ENCODE measurements at places on chromosomes 3 and 15. TPM values are rescaled to one million over a fixed set of nuclear protein-coding genes. Genes with fewer than 3 reads are reported as not detected.

Gene MEIS2
- polyA plus RNA-seq = 5.6 TPM

GRCh38 chr3:150878996-150879575, 26.2 kb downstream of the MINDY4B start:
- no peaks in the 10 kb centered on the region for H3K27me3 ChIP-seq
- no peaks in the 10 kb centered on the region for H3K36me3 ChIP-seq
- peak; percentile 27 for DNase-seq
- H3K27ac ChIP-seq = no peak overlapping the region

- no peaks in the 10 kb centered on the region for H3K4me1 ChIP-seq
- no peaks in the 10 kb centered on the region for H3K36me3 ChIP-seq
- H3K27me3 ChIP-seq = no peaks in the 10 kb centered on the region
- H3K4me3 ChIP-seq = no peak overlapping the region
Observed at GRCh38 chr3:116263842-116264545, 181.3 kb downstream of the LSAMP start.

Gene SUSD5
- 0.30 TPM for polyA plus RNA-seq

Gene ITPKA
- polyA plus RNA-seq = 0.57 TPM

GRCh38 chr3:172690936-172691335, 19.9 kb downstream of the NCEH1 start:
- DNase-seq = no peak
- H3K4me3 ChIP-seq = no peak overlapping the region
- no peak overlapping the region for H3K27ac ChIP-seq
- no peaks in the 10 kb centered on the region for H3K27me3 ChIP-seq
- no peaks in the 10 kb centered on the region for H3K36me3 ChIP-seq
- H3K4me1 ChIP-seq = no peaks in the 10 kb centered on the region

Gene GABPB1
- polyA plus RNA-seq = 12.9 TPM

Gene RAB6B
- 1.8 TPM for polyA plus RNA-seq

Gene NR2E3
- 0.33 TPM for polyA plus RNA-seq

DNA sequence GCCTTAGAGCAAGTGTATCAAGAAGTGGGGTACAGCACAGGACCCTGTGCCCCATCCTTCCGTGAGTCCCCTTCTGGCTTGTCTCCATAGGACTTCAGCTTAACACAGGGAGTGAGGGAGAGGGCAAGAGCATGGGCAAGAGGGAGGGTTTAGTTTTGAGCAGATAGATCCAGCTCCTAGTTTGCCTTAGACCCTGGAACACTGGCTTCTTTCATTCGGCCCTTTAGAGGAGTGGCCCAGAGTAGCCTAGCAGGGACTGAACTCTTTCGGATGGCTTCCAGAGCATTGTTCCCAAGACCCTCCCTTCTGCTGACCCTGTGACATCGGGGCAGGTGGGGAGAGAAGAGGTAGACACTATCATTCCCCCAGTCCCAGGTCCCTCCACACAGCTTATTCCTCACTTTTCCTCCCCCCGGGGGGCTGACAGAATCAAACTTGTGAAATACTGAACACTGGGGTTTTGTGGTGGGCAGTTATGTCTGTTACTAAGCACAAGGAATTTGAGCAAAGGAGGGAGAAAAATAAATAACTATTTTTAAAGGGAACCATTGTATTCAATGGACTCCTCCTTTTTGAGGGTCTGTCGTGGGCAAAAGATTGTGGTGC, 289.6 kb upstream of the C2CD4B start:
- no peak for DNase-seq
- peaks cover 2% of the 10 kb centered on the region for H3K36me3 ChIP-seq
- no peak overlapping the region for H3K4me3 ChIP-seq
- H3K4me1 ChIP-seq = no peaks in the 10 kb centered on the region

GRCh38 chr3:128309026-128309425, 155.7 kb downstream of the EEFSEC start:
- H3K4me1 ChIP-seq = peaks cover 6% of the 10 kb centered on the region
- no peaks in the 10 kb centered on the region for H3K27me3 ChIP-seq
- DNase-seq = no peak
- H3K4me3 ChIP-seq = no peak overlapping the region

- no peak overlapping the region for H3K27ac ChIP-seq
- no peak overlapping the region for H3K4me3 ChIP-seq
- H3K36me3 ChIP-seq = no peaks in the 10 kb centered on the region
Observed at GRCh38 chr15:52912172-52912571, 122.0 kb upstream of the ONECUT1 start.

Gene PLA2G4D
- polyA plus RNA-seq = 0.12 TPM

- H3K27ac ChIP-seq = no peak overlapping the region
- H3K4me1 ChIP-seq = no peaks in the 10 kb centered on the region
- H3K27me3 ChIP-seq = no peaks in the 10 kb centered on the region
- H3K4me3 ChIP-seq = no peak overlapping the region
- DNase-seq = no peak
Observed at GRCh38 chr3:142315083-142315482, 89.7 kb upstream of the GK5 start.

Gene WWTR1
- 37.9 TPM for polyA plus RNA-seq

Gene FGD5
- polyA plus RNA-seq = 19.0 TPM

Gene CKMT1A
- 5.0 TPM for polyA plus RNA-seq

Gene PCOLCE2
- polyA plus RNA-seq = 15.7 TPM

DNA sequence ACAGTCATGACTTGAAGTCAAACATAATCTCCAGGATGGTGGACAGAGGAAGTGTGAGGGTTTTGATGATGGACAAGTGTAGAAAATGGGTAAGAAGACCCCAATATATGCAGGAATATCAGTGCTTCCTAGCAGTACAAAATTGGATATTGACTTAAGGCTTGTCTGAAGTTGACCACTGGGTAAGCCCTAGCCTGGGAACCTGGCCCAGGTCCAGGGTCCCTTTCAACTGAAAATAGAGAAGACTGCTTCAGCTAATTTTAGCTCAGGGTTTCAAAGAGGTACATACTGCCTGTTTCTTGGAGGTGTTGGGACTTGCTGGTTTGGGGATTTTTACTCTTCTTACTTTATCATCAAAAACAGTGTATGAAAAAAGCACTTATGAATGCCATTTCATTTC, 4.7 kb downstream of the NR1D2 start:
- no peaks in the 10 kb centered on the region for H3K27me3 ChIP-seq
- H3K4me3 ChIP-seq = no peak overlapping the region
- H3K27ac ChIP-seq = no peak overlapping the region
- peak; percentile 41 for DNase-seq
- no peaks in the 10 kb centered on the region for H3K4me1 ChIP-seq

- no peak for DNase-seq
- H3K4me1 ChIP-seq = peaks cover 9% of the 10 kb centered on the region
- H3K27me3 ChIP-seq = no peaks in the 10 kb centered on the region
- no peak overlapping the region for H3K27ac ChIP-seq
- no peaks in the 10 kb centered on the region for H3K36me3 ChIP-seq
Observed at GRCh38 chr15:93052090-93052879, 36.7 kb downstream of the RGMA start.

DNA sequence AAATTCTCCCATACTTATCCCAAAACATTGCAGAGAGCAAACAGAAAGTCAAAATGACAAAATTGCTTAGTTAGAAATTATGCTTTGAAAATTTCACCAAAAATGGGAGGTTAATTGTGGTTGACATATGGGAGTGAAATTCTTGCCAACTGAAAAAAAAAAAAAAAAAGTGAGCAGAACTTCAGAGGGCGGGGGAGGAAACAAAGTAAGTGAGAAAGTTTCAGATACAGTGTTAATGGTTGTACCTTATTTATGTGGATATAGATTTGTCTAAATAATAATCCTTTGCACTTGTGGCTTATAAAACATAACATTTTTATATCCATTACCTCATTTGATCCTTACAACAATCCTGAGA, 91.5 kb upstream of the RAP2B start:
- no peaks in the 10 kb centered on the region for H3K36me3 ChIP-seq
- no peaks in the 10 kb centered on the region for H3K27me3 ChIP-seq
- no peaks in the 10 kb centered on the region for H3K4me1 ChIP-seq
- H3K27ac ChIP-seq = no peak overlapping the region

Measured in lung (tissue), 17 donors.